ENCODE measurements at places on chromosomes 16 and 17. TPM values are rescaled to one million over a fixed set of nuclear protein-coding genes. Genes with fewer than 3 reads are reported as not detected.

SLC9A5 gene
- 1.7 TPM for total RNA-seq

GRIN2A gene
- total RNA-seq: not detected

CRISPLD2 gene
- 3.1 TPM for total RNA-seq

DPEP1 gene
- total RNA-seq: 1.0 TPM

SSTR5 gene
- total RNA-seq: 0.20 TPM

LGALS9B gene
- not detected for total RNA-seq

C16orf46 gene
- total RNA-seq: 0.87 TPM

KRT36 gene
- total RNA-seq: not detected

ZSCAN10 gene
- not detected for total RNA-seq

Data from A549 treated with ZK216348 at 1 μM for 4 hours (cell line).